ENCODE measurements at places on chromosomes 7 and 10.

DNA sequence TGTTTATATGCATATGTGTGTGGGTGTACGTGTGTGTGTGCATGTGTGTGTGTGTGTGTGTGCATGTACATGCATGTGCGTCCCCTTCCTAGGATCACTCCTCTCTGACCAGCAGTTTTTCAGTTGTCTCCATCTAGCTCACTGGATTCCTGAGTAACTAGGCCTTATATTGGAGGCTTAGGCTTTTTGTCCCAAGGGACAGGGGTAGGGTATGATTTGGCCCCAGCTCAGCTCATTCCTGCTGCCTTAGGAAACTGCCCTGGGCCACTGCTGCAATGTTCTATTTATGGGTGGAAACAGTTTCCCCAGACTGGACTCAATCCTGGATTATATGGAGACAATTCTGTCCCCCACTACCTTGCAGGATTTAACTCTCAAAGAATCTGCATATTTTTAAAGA, 68.8 kb upstream of the SDK1 start:
- no peak for DNase-seq

DNA sequence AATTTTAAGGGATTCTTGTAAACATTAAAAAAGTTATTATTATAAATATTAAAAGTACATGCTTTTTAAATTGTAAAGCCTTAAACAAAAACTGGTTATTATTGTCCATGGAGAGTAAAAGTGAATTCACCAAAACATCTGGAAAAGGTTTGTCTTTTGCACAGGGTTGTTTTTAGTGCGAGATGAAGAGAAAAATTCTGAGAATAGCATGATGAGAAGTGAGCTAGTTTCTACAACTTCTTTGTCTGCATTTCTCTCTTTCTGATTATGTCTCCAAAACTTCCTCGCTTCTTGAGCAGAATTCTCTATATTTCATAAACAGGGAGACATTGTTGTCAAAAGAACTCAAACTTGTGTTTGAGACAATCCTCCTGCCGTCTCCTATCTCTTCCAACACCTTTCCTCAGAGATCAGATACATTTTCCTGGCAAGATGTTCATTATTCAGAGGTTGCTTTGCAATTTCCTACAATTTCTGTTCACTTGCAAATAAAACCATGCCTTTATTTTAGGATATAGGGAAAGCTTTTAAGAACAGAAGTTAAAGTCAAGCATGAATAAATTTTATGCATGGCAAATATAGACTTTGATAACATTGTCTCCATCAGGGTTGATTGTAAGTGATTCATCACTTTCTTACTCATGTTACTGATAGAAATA, 372.1 kb upstream of the NPVF start:
- no peak for DNase-seq

GRCh38 chr10:49654036-49654693, 25.3 kb upstream of the C10orf53 start:
- DNase-seq = no peak

- DNase-seq = no peak
These were observed 645.9 kb downstream of the XPNPEP1 start for GRCh38 chr10:109277456-109277855.

GRCh38 chr10:819816-820215, 111.7 kb downstream of the LARP4B start:
- DNase-seq = no peak

DNA sequence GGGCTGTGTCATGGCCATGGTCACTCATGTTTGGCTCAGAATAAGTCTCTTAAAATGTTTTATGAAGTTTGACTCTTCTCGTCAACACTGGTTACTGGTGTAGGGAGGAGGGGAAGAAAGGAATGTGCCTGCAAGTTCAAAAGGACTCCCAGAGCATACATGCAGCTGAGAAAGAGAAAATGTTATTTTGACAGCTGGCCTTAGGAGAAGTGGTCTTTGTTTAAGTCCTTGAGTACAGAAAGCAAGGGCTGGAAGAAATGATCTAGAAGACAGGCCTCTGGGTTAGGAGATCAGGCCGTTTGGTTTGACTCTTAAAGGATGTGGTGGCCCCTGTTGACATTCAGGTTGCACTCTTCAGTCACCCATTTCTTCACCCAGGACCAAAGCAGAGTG, 245.5 kb downstream of the REEP3 start:
- DNase-seq = no peak

- DNase-seq = no peak
These were observed 28.1 kb upstream of the KIF5B start for GRCh38 chr10:32084185-32084851.

GRCh38 chr7:69994218-69994617, 395.9 kb downstream of the AUTS2 start:
- no peak for DNase-seq

GRCh38 chr10:103125323-103126267, 67.5 kb downstream of the NT5C2 start:
- DNase-seq = no peak

DNA sequence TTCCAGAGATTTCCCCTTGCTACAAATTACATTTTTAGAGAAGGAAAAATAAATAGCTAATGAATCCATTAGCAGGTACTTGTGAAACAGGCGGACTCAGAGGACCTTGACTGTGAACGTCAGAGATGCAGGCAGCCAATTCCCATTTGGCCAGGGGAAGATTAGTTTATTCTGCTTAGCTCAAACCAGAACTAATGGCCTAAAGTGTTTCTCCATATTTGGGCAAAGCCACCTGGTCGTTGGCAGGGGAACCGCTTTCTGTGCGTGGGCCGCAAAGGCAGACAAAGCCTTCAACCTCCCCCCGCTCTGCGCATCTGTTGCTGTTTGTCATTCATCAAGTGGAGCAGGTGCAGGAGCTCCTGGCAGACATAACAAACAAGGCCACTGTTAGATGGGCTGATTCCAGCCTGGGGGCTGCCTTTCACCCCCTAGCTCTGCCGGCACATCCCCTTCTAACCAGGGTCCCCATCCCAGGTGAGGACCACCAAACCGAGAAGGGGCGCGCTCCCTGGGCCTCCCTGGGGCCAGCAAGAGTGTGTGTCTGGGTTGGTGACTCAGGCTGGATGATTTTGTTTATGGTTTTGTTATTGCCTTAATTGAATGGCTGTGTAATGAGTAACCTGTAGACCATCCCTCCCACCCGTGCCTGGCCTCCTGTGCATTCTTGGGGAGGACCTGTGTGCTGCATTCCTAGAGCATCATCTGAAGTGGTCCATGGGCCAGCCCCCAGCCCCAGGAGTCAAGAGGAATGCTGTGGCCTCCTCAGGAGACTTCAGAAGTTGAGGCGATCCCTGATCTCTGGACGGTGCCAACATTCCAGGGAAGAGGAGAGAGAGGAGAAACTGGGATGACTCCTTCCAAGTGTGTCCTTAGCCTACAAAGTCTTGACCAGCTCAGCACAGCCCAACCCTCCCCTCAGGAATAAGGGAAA, 14.5 kb upstream of the CPA1 start:
- no peak for DNase-seq

DNA sequence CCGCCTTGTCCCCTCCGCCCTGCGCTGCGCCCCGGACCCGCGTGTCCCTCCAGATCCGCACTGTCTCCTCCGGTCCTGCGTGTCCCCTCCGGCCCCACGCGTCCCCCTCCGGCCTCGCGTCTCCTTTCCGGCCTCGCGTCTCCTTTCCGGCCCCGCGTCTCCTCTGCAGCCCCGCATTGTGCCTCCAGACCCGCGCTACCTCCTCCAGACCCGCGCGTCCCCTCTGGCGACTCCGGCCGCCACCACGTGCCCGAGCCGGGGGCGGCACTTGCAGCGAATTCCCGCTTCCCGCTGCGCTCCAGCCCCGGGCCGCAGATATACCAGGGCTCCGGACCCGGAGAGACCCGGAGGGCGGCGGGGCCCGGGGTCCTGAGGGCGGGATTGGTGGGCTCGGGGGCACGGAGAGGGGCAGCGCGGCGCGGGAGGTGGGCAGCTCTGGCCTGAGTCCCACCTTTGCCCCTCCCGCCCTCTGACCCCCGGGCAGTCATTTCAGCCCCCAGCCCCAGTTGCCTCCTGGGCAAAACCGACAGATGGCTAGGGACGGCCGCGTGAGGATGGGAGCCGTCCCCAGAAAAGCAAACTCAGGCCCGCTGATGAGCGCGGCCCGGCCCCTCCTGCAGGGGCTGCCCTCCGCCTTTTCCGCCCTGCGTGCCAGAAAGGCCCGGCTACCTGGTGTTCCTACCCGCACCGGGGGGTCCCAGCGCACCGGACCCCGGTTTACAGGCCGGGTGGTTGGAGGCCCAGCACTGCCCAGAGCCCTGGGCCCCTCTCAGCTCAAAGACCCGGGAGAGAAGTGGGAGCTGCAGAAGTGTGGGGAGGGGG, 56.5 kb downstream of the RBM17 start:
- no peak for DNase-seq

- DNase-seq = no peak
These were observed 298.2 kb upstream of the GALNT17 start for GRCh38 chr7:70833726-70834125.

DNA sequence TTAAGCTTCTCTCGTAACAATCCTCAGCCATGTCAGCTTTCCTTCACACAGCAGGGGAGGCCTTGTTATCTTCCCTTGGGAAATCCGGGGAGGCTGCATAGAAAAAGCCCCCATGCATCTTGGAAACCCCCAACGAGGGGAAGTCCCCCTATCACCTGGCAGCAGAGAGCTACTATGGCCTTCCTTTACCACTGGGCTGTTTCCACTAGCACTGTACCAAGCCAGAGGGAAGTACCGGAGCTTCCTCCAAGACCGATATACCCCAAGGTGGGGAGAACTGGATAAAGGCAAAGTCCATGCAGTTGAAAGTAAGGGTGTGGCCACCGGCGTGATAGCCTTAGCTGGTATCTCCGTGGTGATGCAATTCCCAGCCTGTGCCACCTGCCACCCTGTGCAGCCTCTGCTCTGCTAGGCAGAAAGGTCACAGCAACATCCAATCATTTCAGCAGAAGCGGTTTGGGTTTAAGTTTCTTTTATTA, 4.4 kb upstream of the CLIP2 start:
- no peak for DNase-seq

GRCh38 chr7:41002741-41003610, 699.9 kb downstream of the INHBA start:
- no peak for DNase-seq

GRCh38 chr7:42689626-42690025, 222.2 kb downstream of the C7orf25 start:
- DNase-seq = no peak

GRCh38 chr7:50962962-50963374, 180.3 kb upstream of the GRB10 start:
- no peak for DNase-seq

DNA sequence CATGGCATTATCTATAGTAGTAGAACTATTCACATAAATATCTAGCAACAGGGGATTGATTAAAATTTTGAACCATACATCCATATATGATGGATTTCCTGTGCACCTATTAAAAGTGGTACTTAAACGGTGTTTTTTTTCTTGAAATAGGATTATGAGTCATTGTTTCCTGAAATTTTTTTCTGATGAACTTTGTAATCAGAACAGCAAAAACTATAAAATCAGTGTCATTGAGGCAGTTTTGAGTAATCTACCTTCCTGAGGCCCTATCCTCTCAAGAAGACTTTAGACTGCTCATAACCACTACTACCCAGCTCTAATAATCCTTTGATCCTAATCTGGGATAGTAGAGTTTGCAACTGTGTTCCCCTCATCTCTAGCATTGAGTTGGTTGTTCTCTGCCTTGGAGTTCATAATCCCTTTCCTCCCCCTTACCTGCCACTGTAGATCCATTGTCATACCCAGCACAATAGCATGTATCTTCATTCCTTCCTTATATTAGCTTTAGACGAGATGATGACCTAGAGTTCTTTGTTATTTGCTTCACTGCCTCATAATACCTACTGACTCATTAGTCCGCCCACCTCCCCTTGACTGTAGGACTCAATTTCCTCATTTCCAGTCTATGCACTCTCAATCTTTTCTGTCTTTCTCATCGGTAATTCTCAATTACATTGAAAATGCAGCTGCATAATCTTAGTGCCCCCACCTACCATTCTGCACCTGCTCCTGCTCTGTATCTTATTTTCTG, 133.4 kb downstream of the LRRC4 start:
- DNase-seq = no peak

- no peak for DNase-seq
These were observed 35.4 kb downstream of the MALSU1 start for GRCh38 chr7:23334482-23335056.

- no peak for DNase-seq
These were observed 481.0 kb downstream of the PLXNA4 start for GRCh38 chr7:132095111-132095765.

DNA sequence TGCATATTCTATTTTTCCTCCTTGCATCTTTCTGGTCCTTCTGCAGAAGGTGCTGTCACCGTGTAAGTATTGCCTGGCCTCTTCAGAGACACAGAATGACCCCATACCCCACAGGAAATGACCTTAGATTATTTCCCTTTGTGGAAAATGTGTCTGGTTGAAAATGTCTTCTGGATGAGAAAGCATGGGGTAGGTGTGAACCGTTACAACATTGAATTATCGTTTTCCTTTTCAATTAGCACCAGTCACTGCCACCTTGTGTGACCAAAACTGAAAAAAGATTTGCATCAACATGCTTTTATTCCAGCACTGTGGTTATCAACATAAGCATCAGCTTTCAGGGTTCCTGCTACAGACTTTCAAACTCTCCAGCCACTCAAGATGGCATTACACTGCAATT, 58.0 kb upstream of the CELF2 start:
- DNase-seq = no peak

GRCh38 chr10:133044401-133044811, 43.3 kb upstream of the ADGRA1 start:
- no peak for DNase-seq

GRCh38 chr10:6244510-6244909, 41.8 kb downstream of the PFKFB3 start:
- no peak for DNase-seq

DNA sequence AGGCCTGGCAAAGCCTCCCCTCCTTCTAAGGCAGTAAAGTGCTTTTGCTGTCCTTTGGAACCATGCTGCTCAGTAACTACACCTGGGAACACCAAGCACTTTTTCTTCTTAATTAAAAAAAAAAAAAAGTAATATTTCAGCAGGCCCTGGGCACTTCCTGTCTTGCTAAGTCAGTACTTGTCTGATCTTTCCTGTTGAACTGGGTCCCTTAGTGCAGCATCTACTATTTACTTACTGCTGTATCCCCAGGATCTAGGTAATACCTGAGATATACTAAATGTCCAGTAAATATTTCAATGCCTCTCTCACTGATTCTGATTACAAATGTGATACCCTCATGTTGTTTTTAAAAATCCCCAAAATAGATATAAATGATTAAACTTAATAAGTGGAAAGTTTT, 77.4 kb downstream of the PPP1R3C start:
- no peak for DNase-seq

- no peak for DNase-seq
These were observed 189.1 kb downstream of the LRRTM3 start for GRCh38 chr10:67114945-67115344.

All from effector CD4-positive, alpha-beta T cell (primary cell).